T-helper 2 cell (primary cell): ENCODE measurements at places on chromosomes 11 and 22.

- DNase-seq = no peak
These were observed 689 bp upstream of the TMEM126A start for GRCh38 chr11:85647078-85647477.

- DNase-seq = no peak
These were observed 108.4 kb upstream of the ZC3H12C start for GRCh38 chr11:109984634-109985289.

DNA sequence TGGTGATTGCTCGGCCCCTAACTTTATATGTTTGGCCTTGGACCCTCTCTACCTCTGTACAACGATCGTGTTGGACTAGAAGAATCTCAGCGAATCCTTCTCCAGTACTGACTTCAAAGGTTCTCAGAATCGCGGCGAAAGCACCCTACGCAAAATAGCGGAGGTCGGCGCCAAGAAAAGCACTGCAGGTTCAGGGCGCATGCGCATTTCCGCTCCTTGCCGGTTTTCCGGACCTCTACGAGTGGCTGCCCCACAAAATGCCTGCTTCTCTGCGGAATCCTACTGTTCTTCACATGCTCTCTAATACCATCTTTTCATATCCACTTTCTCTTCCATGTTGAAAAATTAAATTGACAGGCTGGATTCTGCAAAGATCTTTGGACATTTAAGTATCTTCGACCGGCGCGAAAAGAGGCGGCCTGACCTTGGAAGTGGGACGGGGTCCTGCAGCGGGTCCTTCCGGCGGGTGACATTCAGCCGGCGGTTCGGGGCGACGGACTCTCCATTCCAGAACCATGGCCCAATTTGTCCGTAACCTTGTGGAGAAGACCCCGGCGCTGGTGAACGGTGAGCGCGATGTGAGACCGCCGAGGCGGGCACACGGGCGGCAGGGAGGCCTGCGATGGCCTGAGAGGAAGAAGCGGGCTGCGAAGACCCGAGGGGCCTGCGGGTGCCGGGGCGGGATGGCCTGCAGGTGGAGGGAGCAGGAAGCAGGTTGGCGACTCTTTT lies at the start of gene ATP5MG:
TSS of gene ATP5MG (plus strand) at position 456 of the 729 bp plus-strand sequence. CDS start at position 516, 60 bp downstream.
- peak; percentile 81 for DNase-seq

GRCh38 chr11:56932572-56933220 lies 56.0 kb upstream of the OR5AK2 start:
- DNase-seq = no peak

DNA sequence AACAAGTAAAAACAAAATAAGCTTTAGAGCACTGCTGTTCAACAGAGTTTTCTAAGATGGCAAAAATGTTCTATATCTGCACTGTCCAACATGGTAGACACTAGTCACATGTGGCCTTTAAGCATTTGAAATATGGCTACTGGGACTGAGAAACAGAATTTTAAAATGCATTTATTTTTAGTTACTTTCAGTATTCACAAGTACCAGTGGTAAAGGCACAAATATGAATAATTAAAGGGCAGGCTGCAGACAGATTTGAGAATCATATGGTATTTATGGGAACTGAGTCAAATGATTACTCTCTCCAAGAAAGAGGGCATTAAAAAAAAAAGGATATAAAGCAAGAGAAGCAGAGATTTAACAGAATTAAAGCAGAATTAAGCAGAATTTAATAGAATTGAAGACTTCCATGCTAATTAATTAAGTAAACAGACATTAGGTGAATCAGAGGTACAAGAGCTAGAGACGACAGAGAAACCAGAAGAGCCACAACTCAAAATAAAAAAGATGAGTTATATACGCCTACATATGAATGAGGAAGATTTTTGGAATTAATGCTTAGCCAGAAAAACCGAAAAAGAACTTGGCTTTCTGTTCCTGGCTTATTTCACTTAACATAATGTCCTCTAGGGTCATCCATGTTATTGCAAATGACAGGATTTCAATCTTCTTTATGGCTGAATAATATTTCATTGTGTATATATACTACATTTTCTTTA lies 160.4 kb downstream of the ATG16L2 start:
- no peak for DNase-seq

- no peak for DNase-seq
These were observed 46.8 kb downstream of the CEP164 start for GRCh38 chr11:117374316-117375055.

GRCh38 chr11:75339685-75340409 lies 11.6 kb downstream of the ARRB1 start:
- no peak for DNase-seq

- no peak for DNase-seq
These were observed 448.0 kb upstream of the FAT3 start for GRCh38 chr11:91776655-91777054.

- no peak for DNase-seq
These were observed 37.8 kb downstream of the ARL14EP start for GRCh38 chr11:30360741-30361140.

- no peak for DNase-seq
These were observed 185.0 kb downstream of the NELL1 start for GRCh38 chr11:20854215-20854955.

- no peak for DNase-seq
These were observed 66.8 kb upstream of the MYOD1 start for GRCh38 chr11:17652556-17652955.

DNA sequence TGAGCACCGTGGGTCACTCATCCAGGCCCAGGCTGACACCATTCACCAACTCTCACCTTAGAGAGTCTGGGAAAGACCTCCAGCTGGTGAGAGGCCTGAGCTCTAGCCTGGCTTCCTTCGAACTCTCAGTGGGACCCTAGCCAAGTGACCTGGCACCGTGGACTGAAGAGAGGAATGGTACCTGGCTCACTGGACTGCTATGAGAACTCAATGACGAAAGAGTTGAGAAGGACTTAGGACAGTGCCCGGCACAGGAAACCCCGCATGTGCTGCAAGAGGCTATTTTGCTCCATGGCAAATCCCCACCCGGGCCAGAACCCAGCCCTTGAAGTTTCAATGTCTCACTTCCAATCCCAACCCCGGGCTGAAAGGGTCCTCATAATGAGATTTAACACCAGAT lies 605 bp upstream of the RAPSN start:
- DNase-seq = no peak

DNA sequence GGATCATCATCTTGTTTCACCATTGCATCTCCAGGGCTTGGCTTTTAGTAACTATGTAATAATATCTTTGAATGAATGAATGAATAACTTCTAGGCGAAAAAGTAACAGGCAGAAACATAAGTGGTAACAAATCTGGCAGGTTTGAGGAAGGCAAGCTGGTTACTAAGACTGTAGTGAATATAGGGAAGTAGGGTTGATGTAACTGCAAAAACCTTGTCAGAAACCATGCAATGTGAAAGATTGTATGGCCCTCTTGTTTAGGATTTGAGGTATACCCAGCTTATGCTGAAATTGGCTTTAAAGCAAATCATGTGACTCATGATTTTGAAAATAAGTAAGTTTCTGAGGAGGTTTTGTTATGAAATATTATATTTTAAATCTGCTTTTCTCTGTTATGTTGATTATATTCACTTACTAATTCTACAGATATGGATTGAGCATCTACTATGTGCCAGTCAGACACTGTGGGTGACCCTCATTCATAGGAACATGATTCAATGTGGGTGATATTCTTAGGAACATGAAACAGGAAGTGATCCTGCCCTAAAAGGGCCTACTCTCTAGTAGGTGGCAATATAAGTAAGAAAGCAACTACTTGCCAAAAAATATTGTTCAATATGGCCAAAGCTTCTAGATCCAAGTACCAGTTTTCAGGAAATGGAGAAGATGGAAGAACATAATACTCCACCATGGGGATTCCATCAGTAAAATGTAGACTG lies 115.5 kb upstream of the CCDC90B start:
- DNase-seq = no peak

- DNase-seq = no peak
These were observed 72.6 kb downstream of the DENND5A start for GRCh38 chr11:9192561-9192960.

DNA sequence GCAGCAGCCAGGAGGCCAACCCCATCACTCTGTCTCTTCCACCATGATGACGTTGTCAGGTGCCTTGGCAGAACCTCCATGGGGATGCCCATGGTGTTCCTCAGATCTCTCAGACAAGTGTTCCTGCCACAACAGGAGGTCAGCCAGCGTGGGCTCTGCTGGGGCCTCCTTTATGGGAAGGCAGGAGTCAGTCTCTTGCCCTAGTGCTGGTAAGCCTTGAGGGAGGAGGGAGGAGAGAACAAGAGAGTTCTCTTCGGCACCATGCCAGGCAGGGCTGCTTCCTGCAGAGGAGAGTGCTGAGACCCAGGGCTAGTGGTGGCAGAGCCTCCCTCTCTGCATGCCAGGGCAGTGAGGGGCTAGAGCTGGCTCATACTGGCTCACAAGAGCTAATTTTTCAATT lies 32.5 kb downstream of the GNAZ start:
- no peak for DNase-seq

DNA sequence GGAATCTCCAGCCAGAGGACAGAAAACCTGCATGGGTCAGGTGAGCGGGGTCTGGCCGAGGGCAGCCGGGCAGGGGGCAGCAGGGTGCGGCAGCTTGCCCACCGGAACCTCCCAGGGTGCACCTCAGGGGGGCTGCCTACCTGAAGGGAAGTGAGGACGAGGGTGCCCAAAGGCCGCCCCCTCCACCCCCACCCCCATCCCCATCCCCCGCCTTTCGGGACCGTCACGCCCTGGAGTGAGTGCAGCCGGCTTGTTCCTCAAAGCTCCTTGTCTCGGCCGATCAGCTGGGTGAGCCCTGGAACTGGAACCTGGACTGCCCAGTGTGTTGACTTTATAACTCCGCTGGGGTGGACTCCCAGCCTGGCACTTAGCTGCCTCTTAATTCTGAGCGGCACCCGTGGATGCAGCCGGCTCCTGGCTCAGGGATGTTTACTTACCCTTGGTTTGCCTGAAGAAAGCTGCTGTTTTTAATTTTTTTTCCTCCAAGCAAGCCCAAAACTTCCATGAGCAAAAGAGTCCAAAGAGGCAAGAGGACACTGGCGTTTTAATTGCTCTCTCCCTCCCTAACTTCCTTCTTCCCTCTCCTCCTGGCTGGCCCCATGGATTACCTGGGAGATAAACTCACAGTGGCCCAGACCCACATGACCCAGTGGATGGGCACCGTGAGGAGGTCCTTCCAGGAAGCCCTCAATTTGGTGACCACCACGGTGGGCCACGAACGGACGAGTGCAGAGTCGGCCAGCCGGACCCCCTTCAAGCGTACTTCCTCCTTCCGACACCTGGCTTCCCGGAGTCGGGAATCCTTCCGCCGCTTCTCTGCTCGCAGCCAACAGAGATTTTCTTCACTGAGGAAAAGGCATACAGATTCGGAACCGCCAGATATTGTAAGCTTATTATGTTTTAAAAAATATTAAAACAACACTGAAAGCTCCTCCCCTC lies 87.8 kb upstream of the CRYBB3 start:
- DNase-seq = no peak

DNA sequence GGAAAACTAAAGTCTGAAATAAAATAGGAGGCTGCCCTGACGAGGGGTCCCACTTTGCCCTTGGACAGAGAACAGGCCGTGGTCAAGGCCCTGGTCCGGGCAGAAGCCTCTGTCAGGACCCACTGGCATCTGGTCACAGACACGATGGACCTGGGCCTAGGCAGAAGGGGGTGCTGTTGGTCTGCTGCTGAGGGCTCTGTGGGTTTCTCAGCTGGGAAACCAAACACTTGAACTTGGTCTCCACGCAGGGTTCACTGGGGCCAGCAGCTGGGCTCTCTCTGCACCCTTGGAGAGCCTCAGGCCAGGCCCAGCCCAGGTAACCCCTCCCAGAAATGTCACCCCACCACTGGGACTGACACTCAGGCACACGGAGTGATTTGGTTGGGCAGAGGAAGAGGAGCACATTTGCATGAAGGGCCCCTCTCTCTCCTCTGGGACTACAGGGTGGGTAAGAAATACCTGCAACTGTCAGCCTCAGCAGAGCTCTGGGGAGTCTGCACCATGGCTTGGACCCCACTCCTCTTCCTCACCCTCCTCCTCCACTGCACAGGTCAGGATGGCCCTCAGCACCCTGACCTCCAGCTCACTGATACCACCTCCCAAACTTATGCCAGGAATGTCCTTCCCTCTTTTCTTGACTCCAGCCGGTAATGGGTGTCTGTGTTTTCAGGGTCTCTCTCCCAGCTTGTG lies 48.1 kb upstream of the TOP3B start:
- no peak for DNase-seq

DNA sequence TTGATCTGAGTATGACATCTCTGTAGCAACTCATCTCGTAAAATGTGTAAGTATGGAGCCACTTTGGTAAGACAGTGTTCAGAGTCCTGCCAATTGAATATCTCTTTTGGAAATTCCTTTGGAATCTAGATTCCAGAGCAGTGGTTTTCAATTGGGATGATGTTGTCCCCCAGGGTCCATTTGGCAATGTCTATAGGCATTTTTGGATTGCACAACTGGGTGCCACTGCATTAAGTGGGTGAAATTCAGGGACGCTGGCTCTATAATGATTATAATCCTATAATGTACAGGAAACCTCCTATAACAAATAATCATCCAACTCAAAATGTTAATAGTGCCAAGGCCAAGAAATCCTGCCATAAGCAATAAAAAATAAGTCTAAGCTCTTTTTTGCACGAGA lies 404.8 kb upstream of the RAG2 start:
- no peak for DNase-seq

DNA sequence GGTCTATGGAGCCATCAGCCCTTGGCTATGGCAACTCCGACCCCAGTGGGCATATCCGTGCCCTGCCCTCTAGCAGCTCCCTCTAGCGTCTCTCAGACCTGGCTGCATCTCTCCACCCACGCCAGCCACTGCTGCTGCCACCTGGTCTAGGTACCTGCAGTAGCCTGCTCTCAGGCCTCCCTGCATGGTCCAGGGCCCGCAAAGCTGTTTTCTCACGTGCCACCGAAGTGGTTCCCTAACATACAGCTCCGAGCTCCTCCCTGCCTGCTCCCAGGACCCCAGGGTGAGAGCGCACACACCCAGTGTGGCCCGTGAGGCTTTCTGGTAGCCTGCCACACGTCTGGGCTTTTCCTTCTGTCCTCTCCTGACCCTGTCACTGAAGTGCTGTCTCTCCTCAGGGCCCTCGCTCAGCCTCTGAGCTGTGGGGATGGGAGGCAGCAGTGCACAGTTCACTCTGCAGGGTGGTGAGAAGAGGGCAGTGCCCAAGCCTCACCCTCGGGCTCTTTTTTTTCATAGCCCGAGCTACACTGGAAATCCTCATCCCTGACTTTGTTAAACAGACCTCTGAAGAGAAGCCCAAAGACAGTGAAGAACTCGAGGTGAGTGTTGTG lies 14.3 kb downstream of the DGCR8 start:
- no peak for DNase-seq

DNA sequence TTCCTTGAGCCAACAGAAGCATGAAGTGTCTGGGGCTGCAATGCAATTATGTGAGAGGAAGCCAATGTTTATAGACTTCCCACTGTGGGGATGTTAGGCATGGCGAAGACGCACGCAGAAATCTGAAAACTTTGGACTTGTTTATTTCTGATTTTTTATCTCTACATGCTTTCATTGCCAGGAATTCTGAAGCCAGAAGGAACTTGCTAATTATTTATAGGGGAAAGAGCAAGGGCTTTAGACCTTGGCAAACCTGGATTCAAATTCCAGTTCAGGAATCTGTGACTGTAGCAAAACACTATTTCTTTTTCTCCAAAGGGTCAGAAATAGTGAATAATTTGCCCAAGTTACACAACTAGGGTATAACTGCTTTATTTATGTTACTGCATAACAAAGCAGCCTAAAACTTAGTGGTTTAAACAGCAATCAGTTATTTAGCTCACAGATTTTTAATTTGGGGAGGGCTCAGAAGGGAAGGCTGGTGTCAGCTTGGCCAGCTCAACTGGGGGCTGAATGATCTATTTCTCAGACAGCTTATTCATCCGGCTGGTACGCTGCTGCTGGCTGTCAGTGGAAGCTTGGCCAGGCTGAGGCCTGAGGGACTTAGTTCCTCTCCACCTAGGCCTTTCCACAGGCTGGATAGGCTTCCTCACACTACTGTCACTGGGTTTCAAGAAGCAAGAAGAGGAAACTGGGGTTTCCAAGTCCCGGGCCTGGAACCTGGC lies 1.9 kb upstream of the OR6Q1 start:
- DNase-seq = no peak
